ENCODE measurements at places on chromosomes 12 and 14.

GRCh38 chr14:91395466-91395865, 22.2 kb downstream of the CCDC88C start:
- DNase-seq: no peak

GRCh38 chr14:70602254-70602653, 1.8 kb upstream of the MED6 start:
- DNase-seq: no peak

DNA sequence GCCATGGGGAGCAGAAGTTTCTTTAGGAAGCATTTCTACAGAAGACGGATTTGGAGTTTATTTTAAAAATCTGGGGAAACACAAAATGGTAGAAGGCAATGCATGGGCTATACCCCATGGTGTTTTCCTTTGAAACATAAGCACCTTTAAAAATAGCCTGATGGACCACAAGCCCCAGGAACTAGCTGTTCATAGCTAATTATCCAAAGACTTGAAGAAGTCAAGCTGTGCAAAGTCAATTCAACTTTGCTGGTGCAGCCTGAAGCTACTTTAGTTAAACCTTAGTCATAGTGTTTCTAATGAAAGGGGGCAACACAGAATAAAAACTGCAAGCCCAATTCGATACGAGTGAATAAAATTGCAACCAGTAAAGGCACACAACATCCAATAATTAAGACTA, 732.5 kb downstream of the GALC start:
- DNase-seq: no peak

- DNase-seq: no peak
These were observed 571 bp downstream of the ZNF891 start for GRCh38 chr12:133129368-133130037.

DNA sequence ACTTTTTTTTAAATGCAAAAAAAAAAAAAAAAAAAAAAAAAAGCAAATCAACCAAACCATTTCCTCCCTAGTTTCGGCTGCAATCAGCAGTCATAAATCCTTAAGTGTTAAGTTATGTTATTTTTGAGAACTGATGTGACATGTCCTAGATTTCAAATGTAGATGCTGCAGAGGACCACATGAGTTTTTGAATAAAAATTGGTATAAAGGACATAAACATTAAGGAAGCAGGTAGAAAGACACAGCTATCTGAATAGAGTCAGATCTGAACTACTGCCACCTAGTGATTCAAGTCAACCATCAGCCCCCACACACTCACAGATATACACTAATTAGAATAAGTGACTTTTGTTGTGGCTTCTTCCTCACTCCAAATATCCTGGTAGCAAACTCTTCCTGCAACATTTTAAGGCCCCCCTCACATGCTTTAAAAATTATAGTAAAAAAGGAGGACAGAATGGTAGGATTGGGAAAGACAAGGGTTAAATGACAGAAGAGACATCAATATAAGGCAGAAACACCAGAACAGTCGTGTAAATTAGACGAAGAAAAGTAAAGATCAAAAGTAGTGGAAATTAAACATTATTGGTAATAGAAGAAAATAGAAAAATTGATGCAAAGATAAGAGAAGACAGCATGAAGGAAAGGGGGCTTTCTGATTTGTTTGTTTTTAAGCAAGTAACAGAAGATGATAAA, 394.5 kb upstream of the ATP2B1 start:
- no peak for DNase-seq

DNA sequence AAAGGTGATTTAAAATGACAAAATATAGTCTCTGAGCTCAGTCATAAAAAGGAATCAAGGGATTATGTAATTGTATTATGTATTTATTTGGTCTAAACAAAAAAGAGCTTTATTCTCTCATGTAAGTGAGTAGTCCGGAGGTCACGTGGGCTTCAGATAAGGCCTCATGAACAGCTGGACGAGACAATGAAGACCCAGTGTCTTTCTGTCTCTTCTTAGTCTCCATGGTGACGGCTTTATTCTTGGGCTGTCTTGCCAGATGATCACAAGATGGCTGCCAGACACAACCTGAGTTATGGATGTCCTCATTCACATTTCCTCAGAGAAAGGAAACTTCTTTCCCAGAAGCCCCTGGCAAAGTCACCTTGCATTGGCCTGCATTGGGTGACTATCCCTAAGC, 98.6 kb downstream of the ARF6 start:
- DNase-seq: no peak

GRCh38 chr12:116990329-116990728, 79.6 kb downstream of the FBXW8 start:
- DNase-seq: no peak

- peak; percentile 56 for DNase-seq
These were observed 4.4 kb upstream of the CEBPE start for GRCh38 chr14:23123419-23123818.

DNA sequence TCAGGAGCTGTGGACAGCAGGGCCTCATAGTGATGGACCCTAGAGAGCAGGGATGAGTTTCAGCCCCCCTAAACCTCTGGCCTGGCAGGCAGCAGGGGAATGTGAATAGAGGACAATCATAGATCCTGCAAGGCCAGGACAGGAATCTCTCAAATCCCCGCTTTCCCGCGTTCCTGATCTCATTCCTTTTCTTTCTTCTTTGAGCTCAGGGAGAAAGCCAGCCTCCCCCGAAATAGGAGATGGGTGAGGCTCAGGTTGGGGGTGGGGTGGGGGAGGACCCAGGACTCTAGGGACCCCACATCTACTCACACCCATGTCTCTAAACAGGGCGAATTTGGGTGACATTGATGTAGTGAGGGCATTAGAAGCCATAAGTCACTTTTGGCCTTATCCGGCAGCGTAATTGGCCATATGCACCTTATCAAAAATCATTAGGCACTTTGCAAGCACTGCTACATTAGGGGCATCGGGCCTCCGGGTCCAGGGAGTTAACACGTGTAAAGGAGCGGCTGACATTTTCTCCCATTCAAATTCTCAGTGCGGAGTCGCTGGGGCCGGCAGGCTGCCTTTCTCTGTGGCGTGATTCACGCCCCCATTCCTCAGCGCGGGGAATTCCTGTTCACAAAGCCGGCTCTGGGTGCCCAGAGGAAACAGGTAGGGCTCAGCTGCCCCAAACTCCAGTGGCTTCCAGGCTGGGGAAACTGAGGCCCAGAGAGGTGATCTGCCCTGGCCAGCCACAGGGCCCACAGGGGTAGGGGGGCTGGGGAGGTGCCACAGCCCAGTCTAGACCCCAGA, 1.5 kb downstream of the LHX5 start:
- no peak for DNase-seq

DNA sequence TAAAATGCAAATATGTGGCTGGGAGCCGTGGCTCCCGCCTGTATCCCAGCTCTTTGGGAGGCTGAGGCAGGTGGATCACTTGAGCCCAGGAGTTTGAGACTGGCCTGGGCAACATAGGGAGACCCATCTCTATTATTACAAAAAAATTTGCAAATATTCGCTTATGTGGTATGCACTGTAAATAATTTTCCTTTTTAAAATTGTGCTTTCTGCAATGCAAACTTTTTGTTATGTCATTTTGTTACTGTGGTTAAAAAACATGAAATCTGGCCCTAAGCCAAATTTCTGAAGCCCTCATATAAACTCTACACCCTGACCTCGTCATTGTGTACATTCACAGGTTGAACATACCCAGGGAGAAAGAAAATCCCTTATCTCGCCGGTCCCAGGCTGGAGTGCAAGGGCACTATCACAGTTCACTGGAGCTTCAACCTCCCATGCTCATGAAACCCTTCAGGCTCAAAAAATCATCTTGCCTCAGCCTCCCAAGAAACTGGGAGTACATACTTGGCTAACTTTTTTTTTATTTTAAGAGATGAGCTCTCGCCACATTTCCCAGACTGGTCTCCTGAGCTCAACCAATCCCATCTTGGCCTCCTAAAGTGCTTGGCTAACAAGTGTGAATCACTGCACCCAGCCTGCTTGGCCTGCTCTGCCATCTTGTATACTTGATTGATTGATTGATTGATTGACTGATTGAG, 24.7 kb downstream of the TRAPPC6B start:
- DNase-seq: no peak

- DNase-seq: no peak
These were observed 572.0 kb upstream of the ATP2B1 start for GRCh38 chr12:90280564-90281058.

DNA sequence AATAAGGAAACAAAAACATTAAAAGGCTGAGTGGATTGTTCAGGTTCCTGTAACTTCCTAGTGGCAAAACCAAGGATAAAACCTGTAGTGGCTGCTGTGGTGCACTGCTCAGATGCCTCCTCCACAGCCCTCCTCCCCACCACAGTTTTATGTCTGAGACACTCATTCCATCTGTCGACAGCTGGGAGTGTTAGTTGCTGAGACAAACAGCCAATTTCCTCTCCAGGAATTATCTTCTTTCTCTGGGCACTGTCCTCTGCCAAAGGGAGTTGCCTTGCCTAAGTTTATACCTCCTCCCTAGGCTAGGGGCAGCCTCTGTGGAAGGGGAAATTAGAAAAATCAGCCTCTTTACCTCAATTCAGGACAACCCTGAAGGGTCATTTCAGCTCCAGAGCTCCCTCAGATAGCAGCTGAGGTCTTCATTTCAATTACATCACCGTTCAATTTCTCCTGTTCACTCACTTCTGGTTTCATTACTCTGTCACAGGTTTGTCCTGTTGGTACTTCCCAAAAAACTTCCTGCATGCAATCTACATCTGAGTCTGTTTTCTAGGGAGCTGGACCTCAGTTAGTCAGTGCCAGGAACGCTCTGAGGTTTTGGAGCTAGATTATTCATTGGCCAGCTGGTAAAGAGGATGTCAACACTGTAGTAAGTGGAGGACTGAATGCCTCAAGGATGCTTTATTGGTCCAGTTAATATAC, 74.9 kb upstream of the ATP2B1 start:
- peak; percentile 84 for DNase-seq

DNA sequence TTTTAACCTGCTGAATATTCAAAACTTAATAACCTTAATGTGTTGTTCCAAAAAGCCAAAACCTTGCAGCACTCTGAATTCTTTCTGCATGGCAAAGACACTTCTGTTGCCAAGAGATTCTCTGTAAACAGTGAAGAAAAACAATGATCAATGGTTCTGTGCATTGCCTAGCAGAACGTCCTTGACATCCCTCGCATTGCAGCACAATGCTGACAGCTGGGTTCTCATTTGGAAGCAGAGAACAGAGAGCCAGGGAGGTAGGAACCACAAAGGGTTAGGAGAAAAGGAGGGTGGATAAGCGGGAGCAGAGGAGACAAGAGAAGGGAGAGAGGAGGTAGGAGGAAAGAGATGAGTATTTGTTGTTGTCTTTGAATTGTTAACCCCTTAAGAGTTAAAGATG, 501.1 kb downstream of the NAV3 start:
- no peak for DNase-seq

DNA sequence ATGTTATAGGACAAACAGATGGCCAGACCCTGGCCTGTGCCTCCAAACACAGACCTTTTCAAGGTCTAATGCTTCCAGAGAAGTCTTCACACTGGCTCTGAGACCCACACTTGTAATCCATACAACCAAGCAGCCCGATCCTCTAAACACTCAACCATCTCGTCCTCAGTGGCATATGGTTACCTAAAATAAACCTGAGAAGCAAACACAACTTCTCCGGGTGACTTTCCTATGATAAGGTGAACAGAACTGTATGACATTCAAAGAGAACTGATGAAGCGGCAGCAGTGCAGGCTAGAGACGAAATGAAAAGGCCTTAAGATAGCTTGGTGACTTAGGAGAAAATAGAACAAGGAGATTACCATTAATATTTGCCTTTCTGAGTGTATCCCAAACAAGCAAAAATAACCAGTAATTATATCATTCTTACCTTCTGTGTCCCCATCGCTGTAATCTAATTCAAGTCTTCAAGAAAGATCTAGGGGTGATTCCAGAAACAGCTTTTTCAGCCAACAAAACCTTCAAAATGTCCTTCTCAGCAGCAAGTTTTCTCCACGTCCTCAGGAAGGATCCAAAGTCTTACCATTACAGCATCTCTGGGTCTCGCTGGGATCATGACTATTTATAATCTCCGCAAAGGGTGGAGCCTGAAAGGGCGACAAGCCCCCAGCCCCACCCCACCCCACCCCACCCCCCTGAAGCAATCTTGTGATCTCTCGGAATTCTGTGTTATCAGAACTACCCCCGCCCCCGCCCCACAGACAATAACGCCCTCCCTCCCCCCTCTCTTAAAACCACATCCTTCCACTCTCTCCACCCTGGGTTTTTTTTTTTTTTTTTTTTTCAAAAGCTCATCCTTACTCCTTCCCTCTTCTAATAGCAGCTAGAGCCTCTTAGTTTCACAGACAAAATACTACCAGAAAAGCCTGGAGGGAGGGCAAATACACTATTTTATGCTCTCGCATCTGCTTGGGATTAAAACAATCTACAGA, at the start of gene SLC2A3:
SLC2A3 (minus strand) TSS at position 598 of the 992 bp plus-strand sequence; CDS start at position 445, 153 bp downstream.
- peak; percentile 98 for DNase-seq

DNA sequence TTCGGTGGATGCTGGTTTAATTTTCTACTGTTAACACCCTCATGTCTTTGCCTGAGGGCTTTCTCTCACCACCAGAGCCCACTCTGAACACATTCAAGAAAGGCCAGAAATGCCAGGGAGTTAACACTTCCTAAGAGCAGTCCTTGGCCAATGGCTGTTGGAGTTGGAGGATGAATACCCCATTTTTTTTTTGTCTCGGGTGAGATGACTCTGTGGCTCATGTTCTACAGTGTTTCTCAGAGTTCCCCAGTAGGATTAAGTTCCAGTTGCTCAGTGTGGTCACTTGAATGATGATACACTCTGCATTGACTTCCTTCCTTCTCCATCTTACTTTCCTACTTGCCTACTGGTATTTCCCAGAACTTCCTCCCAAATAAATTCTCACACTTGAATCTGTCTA, 65.8 kb downstream of the FOS start:
- no peak for DNase-seq

- no peak for DNase-seq
These were observed at the start of gene ASCL1 for GRCh38 chr12:102957339-102958050. TSS of gene ASCL1 (plus strand) at chr12:102957674. CDS start at chr12:102958245, 571 bp downstream.

GRCh38 chr14:101215266-101215665, 311.7 kb upstream of the RTL1 start:
- peak; percentile 22 for DNase-seq

DNA sequence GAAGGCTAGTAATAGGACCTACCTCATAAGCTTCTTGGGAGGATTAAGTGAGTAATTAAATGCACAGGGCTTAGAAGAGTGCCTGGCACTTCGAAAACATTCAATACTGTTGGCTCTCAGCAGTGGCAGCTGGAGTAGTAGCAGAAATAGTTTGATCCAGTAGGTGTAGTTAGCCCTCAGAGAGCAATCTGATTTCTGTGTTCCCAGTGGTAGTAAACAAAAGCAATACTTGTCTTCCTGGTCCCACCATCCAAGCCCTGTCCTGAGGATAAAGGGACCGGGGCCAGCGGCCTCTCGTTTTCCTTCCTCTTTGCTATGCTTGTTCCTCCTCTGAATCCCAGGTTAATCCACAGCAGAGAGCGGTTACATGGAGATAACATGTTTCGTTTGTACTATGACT, 131.6 kb downstream of the SAMD4A start:
- peak; percentile 59 for DNase-seq

GRCh38 chr12:104906695-104907094, 51.4 kb downstream of the SLC41A2 start:
- no peak for DNase-seq

DNA sequence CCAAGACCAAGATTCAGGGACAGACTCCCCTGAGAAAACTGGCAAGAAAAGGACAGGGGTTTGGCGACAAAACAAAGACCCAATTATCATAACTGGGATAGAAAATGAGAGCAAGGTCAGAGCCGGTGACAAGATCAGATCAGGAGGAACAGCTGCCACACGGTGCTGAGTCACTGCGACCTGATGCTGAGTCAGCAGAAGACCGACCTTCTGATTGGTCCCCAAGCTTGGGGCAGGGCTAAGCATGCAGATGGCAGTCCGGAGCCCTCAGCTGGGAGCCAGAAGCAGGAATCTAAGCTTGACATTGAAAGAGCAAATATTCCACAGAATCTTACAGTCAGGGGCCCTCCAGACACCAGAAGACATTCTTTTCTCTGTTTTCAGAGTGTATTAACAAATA, 19.1 kb upstream of the ARMH4 start:
- DNase-seq: peak; percentile 96

GRCh38 chr12:49662998-49663843, 39.9 kb downstream of the PRPF40B start:
- DNase-seq: peak; percentile 95

Measured in islet precursor cell (in vitro differentiated cells).